Stimulated activated CD4-positive, alpha-beta T cell treated with anti-CD3 and anti-CD28 coated beads, Interleukin-1b, Interleukin-23, amount 100 ng/mL, for 1 hour (primary cell): ENCODE measurements at places on chromosomes 7 and 10.

- DNase-seq = no peak
These were observed 58.0 kb downstream of the PDSS1 start for GRCh38 chr10:26755443-26755903.

GRCh38 chr10:73537288-73537687, 41.5 kb upstream of the PPP3CB start:
- DNase-seq = no peak

DNA sequence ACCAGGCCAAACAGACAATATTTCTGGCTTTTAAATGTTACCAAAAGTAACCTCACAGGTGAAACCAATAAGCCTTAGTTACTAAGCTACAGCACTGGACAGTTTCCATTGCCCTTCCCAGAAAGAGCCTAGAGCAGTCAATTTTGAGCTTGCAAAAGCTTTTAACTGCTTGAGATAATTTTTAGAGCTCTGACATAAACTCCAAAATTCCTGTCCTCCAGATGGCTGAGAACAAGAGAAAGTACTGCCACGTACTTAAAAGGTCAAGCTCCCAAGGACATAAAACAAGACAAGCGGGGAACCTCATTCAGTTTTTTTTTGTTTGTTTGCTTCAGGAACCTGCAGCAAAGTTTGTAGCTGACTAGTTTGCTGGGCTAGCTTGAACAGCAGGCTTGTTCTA, 54.1 kb downstream of the BBS9 start:
- no peak for DNase-seq

GRCh38 chr10:93131986-93132385, 58.3 kb downstream of the CYP26A1 start:
- DNase-seq = no peak

DNA sequence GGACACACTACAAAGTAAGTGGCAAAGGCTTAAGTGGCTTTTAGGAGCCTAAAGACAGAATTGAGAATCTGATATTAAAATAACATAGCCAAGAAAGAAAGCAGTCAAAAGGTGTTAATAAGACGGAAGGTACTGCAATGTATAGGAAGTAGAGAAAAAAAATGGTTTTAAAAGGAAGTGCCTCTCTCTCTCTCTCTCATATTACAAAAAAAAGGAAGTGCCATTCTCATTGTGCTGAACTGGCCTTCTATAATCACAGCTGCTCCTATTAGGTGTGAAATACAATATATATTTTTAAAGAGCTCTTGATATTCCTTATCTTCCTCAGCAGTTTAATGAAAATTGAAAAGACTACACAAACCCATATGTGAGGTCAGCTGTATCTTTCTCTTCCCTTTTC, 199.4 kb upstream of the NPVF start:
- no peak for DNase-seq

GRCh38 chr7:92715963-92716362, 120.4 kb downstream of the CDK6 start:
- no peak for DNase-seq

- no peak for DNase-seq
These were observed 17.1 kb downstream of the LRRN3 start for GRCh38 chr7:111108000-111108399.

- peak; percentile 50 for DNase-seq
These were observed 2.8 kb downstream of the FAM53B start for GRCh38 chr10:124741281-124741921.

- DNase-seq = no peak
These were observed 61.2 kb upstream of the CAPZA2 start for GRCh38 chr7:116801092-116801710.

DNA sequence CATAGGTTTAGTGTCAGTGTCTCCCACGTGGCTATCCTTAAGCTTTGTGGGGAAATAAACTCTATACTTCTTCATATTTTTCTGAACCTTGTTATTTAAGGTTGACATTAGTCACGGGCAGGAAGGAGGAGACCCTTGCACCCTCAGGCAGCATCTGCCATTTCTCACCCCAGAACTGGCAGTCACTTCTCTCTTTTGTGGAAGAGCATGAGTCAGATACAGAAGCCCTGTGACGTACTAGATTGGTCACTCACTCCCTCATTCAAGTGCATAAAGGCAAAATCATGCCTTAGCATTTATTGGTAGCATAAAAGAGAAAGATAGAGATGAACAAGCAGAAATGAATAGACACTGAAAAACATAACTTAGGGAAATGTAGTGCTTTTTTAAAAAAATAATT, 206.0 kb upstream of the MDFIC start:
- DNase-seq = no peak

DNA sequence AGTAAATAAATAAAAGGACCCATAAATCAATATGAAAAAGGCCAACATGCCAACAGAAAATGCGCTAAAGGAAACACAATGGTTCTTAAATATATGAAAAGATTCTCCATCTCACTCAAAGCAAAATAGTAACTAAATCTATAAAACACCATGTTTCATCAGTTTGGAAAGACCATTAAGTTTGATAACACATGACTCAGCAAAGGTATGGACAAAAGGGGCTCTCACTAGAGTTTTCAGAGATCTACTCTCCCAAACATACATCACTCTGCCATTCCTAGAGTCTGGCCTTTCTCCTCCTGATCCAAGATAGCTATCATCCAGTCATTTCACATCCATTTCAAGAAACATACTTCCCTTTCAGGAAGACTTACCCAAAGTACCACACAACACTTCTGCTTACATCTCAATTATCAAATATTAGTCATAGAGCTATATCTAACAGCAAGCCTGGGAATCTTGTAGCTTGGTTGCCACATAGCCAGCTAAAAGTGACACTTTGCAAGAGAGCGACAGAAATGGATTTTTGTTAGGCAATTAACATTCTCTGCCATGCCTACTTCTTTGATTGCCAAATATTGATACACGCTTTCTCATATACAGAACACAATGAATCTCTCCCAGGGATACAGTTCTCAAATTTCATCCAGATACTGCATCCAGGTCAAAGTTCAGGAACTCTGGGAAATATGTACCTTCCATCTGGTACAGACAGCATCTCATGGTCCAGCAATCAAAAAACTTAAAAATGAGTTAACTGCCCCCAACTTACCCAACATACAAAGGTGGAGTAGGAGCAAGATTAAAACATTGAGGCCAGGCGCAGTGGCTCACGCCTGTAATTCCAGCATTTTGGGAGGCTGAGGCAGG, 28.8 kb downstream of the TOMM7 start:
- no peak for DNase-seq

GRCh38 chr10:133235265-133235855, 2.3 kb upstream of the VENTX start:
- no peak for DNase-seq

DNA sequence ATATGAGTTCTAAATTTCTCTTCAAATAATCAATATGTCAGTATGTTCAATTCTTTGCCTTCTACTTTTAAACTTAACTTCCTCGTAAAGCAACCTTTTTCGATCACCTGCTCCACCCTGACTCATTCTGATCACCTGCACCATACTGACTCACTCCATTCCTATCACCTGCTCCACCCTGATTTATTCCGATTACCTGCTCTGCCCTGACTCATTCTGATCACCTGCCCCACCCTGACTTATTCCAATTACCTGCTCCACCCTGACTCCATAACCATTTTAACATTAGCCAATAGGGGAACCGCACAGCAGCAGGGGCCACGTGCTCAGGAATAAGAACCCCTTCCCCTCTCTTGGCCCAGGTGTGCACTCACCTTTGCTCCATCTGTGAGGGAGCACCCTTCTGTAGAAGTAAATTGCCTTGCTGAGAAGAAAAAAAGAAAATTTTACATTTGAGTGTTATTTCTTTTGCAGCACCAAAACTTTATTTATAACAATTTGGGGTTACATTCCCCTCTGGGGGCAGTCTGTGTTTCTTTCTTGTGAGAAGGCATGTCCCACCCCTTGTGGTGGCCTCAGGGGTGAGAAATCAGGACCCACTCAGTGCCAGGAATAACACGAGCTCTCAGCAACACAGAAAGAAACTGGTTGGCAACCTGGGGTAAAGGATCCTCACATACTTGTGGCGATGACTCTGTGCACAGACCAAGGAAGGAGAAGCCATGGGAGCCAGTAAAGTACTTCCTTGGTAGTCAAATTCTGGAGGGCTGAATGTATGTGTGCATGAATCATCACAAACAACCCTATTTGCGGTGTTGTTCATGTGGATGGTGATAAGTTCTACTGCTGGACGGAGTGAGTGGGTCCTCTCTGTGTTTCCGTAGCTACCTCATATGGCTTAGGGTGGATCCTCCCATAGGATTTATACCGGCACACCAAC, 29.4 kb upstream of the PPP1R9A start:
- no peak for DNase-seq
